Central memory CD4-positive, alpha-beta T cell (primary cell): ENCODE measurements at places on chromosomes 2 and 18.

- DNase-seq: no peak
Measured at GRCh38 chr2:199509403-199509802, 51.7 kb upstream of the SATB2 start.

GRCh38 chr2:42129947-42130346 is 39.2 kb upstream of the EML4 start:
- no peak for DNase-seq

DNA sequence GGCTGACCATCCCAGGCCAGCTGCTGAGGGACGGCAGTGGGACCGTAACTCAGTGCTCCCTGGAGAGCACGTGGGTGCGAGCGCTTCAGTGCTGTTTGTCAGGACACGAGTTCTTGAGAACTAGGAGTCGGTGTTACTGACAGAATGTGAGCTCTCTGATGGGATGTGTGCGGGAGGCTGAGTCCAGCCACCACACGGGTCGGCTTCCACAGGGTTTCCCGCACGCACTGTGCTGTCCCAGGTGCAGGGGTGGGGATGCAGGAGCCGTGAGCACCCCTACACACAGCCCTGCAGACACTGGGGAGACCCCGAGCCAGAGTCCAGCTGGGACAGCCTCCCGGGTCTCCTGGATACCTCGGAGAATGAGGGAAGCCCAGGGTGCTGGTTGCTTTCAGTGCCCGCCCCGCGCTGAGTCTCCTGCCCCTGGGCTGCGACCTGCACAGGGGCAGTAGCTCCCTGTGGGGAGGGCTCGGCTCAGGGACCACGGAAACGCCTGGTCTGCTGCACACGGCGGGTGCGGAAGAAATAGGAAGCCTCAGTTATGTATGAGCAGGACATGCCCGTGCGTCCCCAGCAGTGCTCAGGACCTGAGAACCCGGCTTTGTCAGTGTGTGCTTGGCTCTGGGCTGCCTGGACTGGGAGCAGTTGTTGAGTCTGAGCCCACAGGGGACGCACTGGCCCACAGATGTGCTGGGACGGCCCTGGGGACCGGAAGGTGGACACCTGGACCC is 71.2 kb downstream of the KCNG2 start:
- no peak for DNase-seq

- DNase-seq: no peak
Measured at GRCh38 chr2:17793803-17794354, 22.4 kb upstream of the MSGN1 start.

DNA sequence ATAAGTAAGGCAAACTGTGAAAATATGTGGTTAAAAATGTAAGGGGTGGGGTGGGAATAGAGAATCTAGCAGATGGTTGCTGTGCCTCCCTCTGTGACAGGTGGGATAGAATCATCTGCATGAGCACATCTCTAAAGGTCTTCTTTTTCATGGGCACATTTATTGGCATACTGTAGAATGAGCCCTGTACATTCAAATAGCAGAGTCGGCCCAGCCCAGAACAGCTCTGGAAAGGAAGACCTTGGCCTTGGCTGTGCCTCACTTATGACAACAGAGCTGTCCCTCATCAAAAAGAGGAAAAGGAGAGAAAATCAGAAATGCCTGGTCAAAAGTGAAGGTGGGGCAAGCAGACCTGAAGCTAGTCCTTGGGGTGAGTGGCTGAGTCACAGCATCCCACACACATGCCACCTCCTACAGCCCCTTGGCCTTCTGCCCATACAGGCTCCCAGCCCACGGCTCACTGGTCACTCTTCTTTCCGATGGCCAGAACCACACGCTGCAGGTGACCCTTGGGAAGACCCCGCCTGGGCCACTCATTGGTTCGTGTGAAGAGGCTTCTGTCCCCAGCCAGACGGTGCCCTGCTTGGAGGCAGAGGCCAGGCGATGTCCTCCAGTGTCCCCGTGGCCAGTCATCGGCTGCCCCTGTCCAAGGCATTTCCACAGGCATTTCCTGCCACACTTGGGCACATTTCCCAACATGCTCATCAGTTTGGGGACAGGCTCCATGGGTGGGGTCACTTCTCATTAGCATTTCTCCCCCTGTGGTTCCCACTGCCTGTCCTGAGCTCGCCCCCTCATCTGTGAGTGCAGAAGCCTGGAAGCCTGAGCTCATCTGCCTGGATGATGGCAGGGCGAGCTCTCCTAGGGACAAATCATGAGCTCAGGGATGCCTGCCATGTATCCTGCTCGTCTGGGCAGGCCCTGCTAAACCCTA is 113.6 kb downstream of the MCFD2 start:
- no peak for DNase-seq

DNA sequence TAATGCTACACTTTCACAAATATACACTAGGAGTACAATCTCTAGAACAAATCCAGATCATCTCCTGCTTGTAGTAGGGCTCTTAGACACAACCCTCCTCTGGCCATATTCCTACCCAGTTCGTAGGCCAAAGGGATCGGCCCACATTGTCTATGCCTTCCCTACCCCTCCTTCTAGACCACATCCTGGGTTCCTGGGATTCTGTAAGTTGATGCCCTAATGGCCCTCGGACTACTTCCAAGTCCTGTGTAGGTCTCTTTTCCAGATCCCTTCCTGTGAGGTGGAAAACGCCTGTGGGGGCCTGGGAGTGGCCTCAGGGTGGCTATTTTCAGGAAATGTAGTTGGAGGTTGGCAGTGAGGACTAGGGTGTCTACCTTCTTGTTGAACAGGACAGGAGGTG is 289.7 kb downstream of the ZNF385B start:
- no peak for DNase-seq

DNA sequence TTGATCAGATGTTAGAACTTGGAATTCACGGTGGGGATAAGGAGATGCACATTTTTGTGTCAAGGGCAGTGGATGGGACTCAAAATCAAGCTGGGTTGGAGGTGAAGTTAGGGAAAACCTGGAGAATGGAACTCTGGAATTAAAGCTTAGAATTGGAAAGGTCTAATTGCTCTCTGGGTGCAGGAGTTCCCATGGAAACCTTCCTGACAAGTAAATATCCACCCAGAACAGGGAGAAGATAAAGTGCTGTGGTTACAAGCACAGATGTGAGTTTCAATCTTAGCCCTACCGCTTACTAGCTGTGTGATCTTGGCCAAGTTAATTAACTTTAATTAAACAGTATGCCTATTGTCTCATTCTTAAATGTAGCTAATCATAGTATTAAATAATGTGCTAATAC is 71.3 kb upstream of the TCF7L1 start:
- no peak for DNase-seq
